ENCODE measurements at places on chromosomes 5 and 9.

DNA sequence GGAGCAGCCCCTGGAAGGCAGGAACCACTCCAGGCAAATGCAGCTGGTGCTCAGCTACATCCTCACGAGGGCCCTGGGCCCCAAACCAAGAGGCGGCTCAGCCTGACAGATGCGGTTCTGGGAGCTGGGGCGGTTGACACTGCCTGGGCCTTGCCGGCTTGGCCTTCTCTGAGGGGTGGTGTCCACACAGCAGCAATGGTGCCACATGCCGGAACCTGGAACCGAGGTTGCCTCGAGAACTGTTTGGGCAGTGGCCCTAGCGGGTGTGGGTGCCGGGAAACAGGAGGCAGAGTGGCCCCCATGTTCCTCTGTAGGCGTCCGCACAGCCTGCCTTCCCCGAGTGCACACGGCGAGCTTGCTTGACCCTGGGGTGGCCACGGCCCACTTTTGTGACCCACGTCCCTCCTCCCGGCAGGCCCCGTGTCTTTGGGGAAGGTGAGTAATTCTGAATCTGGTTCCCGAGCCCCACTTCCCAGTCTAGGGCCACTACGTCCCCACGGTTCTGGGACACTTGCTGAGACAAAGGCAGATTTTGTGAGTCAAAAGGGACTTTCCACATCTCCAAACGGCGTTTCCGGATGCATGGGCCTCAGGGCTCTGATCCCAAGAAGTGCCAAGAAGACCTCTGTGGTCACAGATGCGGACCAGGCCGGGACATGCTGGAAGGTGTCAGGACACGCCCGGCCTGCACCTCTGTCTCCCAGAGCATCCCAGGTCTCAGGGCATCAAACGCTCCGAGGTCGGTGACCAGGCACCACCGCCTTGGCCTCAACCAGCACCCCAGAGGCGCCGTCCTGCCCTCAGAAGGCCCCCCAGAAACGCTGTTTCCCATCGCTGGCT is 27.7 kb upstream of the SLC12A7 start:
- DNase-seq: no peak

GRCh38 chr9:117777823-117778222 is 73.6 kb downstream of the TLR4 start:
- DNase-seq: peak; percentile 83

- no peak for DNase-seq
Measured at GRCh38 chr5:19424506-19424905, 563.5 kb downstream of the CDH18 start.

DNA sequence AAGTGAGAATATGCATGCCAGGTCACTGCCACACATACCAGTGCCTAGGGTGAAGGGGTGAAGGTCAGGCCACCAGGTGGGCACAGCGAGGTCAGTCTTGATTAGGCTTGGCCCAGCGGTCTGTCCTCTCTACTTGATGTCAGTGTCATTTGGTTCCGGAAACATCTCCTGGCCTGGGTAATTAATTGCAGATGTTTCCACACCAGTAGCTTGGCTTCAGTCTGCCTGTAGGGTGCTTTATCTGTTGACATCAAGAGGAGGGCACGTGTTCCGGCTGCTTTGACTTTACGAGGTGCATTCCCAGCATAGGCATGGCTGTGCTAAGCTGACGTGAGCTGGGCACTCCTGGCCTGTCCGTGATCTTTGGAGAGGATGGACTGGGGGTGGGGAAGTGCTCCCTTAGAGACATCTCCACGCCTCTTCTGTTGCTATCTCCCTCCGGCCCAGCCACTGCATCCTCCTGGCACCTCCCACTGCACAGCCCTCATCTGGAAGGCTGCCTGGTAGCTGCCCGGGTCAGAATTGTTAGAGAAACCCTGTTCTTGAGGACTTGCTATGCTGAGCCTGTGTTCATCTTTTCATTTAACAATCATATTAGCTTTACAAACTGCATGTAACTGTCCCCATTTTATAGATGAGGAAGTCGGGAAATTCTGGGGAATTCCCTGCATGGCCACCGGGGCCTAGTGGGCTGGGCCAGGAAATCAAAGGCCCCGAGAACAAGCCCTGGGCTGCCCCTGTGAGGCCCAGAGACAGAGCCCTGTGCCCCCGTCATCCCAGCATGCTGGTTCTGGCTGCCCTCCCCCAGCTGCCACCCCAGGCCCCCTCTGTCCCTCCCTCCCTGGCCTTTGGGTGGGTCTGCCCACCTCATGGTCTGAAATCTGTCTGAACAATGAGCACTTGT is 29.1 kb downstream of the JADE2 start:
- peak; percentile 90 for DNase-seq

GRCh38 chr9:84716217-84716616 is 46.7 kb downstream of the NTRK2 start:
- no peak for DNase-seq

DNA sequence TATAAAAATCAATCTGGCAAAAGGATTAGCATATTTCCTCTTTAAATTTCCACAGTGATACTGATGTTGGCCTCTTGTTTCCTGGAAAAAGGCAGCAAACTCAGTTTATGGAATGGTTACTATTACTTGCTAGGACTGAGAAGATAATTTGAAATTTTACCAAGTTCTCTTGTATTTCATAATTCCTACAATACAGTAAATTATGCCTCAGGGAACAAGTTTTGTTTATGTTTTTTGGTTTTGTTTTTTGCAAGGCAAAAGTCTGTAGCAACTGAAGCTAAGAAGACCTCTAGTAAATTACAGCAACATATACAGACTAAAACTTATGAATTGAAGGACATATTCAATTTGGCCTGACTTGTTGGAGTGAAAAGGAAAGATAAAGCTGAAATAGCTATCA is 30.2 kb upstream of the SLCO6A1 start:
- no peak for DNase-seq

GRCh38 chr5:36696059-36696673 is 89.8 kb downstream of the SLC1A3 start:
- DNase-seq: peak; percentile 66

DNA sequence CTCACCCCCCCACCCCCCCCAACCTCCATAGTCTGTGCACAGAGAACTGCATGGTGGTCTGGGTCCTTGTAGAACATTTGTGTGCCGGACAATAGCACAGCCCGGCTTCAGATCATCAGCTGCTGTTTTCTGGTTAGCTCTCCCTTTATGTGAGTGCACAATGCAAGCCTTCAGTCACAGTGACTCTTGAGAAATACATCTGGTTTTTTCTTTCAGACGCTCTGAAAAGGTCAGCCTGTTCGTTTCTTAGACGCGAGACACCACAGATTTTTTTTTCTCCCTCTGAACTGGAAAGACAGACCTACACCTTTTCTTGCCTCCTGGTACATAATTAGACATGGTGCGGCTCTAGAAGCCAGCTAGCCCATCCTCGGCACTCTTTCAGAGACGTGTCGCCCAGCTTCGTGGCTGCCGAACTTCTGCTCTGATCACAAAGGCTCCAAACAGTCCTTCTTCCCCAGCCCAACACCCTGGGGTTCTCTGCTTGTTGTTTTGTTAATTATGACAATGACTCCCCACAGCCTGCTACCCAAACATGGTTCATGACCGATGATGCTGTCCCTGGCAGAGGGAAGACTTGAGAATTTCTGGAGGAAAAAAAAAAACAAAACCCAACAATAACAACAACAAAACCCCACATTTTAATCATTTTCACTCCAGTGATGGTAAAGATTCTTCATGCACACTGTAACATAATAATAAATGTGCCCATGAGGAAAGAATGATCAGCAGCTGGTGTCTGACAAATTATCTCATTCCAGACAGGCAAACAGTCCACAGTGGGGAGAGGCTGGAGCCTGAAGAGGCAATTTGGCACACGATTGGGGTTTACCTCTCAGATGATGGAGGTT is 241.4 kb upstream of the ZNF462 start:
- no peak for DNase-seq
